ENCODE measurements at places on chromosomes 6 and 20.

- no peak for DNase-seq
Measured at GRCh38 chr6:46772762-46773161, 20.4 kb upstream of the MEP1A start.

GRCh38 chr20:50758469-50758868, 27.1 kb downstream of the PARD6B start:
- DNase-seq, result no peak

DNA sequence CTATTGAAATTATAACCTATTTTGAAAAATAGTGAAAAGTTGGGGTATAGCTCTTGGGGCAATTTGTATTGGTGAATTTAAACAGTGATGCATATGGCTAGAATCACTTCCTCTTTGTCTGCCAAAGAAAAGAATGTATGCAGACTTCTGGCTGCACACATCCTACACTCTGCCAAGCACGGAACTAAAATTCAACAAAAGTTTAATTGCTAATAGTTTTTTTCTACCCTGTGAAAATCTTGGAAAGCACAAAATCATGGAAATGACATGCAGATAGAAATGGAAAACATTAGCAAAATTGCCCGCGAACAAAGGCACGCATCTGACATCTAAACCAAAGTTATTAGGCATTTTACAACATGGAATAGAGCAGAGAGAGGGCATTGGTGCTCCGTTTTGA, 106.4 kb upstream of the PDE10A start:
- DNase-seq, result no peak

DNA sequence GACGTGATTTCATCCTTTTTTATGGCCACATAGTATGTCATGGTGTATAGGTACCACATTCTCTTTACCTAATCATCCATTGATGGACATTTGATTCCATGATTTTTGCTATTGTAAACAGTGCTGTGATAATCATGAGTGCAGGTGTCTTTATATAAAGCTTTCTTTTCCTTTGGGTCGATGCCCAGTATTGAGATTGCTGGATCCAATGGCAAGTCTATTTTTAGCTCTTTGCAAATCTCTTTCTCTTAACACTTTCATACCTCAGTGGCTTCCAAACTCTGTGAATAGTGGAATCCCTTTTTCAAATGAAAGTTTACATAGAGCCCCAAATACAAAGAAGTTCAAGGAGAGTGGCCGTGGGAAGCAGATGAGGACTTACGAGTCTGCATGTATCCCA, 105.8 kb upstream of the SPTLC3 start:
- DNase-seq, result no peak

- DNase-seq, result no peak
Measured at GRCh38 chr6:154842833-154843232, 109.6 kb downstream of the SCAF8 start.

DNA sequence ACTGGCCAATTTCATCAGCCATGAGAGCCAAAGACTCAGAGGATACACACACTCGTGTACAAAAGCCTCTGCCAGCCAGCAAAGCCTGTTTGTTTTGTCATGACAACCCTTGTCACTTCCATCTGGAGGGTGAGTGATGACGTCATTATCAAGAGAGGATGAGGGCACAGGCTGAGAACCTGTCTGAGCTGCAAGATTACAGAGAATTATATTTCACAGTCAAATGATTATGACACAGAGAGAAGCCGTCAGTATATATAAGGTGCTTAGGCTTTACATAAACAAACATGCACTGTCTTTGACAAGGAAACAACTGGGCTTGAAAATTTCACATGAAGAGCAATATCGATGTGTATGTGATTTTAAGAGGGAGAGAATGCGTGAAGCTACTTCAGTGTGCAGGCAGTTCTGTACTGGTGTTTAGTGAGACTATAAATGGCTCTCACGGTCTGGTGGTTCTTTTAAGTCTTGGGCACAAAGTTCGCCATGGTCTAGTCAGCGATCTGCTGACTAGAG, 36.5 kb upstream of the BCLAF1 start:
- no peak for DNase-seq

- no peak for DNase-seq
Measured at GRCh38 chr6:92756912-92757311, 662.4 kb downstream of the EPHA7 start.

DNA sequence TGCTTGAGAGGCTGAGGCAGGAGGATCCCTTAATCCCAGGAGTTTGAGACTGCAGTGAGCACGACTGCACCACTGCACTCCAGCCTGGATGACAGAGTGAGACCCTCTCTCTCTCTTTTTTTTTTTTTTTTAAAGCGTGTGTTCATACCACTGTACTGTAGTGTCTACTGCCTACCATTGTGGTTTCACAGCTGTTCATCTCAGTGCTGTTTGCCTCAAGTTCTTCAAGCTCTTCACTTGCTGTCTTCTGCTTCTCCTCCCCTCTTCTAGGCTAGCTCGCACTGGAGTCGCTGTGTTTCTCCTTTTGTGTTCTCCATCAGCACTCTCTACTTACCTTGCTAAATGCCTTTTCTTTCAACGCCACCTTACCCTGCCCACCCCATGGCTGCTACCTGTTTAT, 7.4 kb downstream of the FOXO3 start:
- DNase-seq, result no peak

- DNase-seq, result no peak
Measured at GRCh38 chr20:54267483-54268003, 59.7 kb downstream of the PFDN4 start.

GRCh38 chr6:11810854-11811643, 32.4 kb upstream of the ADTRP start:
- DNase-seq, result no peak

GRCh38 chr6:54614499-54615195, 231.9 kb upstream of the FAM83B start:
- DNase-seq, result no peak

GRCh38 chr6:113481458-113481857, 375.7 kb upstream of the MARCKS start:
- DNase-seq, result no peak

- no peak for DNase-seq
Measured at GRCh38 chr6:163655217-163656121, 241.0 kb downstream of the QKI start.

DNA sequence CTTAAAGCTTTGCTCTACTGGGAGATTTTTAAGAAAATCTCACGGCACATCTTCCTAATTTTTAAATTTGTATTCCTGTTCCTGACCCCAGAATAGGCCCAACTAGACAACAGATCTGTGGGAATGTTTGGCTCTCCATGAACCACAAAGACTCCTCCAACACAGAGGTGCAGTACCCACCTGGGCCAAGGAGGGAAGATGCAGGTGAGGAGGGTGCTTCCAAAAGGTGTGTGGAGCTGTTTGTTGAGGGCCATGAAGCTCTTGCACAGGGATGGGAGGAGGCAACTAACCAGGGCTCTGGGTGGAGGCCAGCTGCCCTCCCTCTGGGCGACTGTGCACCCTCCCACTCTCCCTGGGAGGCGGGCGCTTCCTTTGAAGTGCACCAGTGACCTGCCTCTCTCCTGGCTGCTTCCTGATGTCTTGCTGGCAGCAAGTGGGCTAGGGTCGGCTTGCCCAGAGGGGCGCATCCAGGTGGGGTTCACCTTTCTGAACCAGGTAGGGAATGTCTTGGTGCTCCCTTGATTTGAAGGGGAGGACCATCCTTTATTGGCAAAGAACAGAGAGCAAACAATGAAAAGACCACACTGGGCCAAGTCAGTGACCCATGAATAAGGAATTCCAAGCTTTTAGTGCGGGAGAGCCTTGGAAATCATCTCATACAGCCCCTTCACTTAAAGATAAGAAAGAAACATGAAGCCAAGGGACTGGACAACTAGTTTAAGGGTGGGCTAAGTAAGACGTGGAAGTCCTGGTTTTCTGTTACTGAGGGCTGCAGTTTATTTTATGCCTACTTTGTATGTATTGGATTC, 76.0 kb downstream of the ANKRD6 start:
- DNase-seq, result no peak

GRCh38 chr20:21388566-21388965, 8.8 kb downstream of the NKX2-4 start:
- DNase-seq, result no peak

DNA sequence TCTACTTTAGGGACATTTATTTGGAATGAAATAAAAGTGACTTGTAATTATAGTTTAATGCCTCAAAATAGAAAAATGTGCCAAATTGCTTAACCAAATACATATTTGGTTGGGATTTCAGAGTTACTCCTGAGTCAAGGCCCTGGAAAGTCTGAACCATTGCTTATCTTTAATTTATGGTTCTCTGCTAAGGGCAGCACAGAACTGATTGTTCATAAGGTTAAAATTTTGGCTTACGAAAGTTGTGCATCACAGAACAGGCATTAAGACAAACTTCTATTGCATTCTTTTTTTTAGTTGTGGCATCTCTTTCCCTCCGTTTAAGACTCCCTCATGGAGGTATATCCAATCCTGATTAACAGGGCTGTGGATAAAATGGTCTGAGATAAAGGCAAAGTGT, 92.2 kb upstream of the TENT5A start:
- no peak for DNase-seq

DNA sequence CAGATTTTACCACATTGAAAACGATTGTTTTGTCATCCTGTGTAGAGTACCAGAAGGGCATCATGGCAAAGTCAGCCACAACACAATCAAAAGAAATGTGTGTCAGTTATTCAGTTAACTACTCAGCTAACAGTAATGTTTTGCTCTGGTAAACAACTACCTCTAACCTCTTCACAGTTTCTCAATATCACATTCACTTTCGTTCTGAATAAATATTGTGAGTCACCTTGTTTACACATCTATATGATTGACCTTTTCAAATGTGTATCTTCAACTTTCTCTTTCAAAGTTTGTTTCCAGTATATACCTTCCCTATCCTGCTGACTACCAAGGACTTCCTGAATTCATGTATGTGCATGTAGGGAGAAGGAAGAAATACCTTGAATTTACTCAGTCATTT, 216.6 kb upstream of the UFL1 start:
- DNase-seq, result no peak

DNA sequence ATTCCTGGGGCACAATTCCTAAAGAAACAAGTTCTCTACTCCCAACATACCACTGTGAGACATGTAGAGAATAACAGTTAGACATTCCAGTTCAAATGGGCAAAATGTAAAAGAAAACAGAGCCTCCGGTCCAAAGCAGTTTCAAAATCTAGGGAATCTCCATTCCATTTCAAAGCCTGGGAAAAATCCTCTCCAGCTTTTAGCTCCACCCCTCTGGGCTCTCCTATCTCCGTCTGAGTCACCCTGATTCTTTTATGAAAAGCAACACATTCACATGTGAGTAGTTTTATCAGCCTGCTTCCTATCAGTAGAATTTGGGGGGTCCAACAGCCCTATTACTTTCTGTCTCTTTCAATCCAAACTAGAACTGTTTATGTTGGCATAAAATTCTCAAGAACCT, 3.7 kb downstream of the CSNK2A1 start:
- no peak for DNase-seq

DNA sequence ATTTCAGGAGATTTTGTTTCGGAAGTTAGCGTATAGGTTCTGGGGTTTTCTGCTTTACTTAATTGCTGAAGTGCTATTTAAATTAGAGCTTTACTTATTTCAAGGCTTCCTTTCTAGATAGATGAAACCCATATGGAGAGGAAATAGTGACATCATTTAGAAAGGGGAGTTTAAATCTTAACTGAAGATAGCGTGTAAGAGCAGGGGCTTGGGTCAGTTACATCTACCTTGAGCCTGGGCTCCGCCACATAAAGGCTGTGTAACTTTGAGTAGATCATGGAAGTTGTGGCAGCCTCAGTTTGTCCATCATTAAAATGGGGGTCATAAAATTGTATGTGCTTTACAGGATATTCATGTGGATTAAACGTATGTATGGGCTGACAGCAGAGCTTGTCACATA, 4.7 kb downstream of the CDS2 start:
- DNase-seq, result no peak
